GM18507 (cell line): ENCODE measurements at places on chromosomes 5 and 9.

- DNase-seq = no peak
Observed at GRCh38 chr5:50726475-50727148, 60.2 kb downstream of the PARP8 start.

- DNase-seq = no peak
Observed at GRCh38 chr9:109969011-109969410, 189.0 kb downstream of the PALM2AKAP2 start.

GRCh38 chr5:159567461-159567860 is 237.2 kb upstream of the IL12B start:
- no peak for DNase-seq

DNA sequence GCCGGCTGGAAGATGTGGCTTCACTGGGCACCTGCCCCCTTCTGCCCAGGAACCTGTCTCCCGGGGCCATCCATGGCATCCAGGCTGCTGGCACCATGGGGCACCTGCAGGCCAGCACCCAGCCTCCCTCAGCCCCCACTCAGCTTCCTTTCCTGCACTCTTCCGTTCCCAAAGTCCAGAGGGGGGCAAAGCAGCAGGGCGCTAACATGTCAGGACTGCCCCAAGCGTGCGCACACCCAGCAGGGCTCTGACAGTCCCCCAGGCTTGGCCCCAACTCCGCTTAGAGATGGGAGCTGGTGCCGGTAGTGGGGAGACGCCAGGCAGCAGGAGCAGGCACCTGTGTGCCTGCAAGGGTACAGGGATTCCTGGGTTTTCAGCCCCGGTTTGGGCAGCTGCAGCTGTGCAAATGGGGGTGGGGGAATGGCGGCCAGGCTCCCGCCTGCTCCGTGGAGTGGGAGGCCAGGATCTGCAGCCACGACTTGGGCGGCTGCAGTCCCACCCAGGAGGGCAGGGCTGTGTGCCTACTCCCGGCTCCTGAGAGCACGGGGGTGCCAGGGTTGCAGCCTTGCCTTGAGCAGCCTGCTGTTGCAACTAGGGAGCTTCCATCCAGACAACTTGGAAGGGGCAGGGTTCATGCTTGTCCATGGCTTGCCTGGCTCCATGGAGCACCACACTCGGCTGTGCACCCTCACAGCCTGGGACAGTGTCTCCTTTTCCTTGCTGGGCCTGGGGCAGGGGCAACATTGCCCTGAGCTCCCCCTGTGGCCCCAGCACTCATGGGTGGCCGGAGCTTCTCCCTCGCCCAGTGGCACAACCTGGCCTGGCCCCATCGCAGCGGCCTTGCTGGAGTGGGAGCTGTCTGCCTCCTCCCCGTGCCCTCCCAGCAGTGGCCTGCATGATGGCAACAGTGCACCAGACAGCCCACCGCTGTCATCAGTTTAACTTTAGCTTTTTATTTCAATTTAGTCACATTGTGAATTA is 561.1 kb downstream of the MTRR start:
- DNase-seq = no peak

DNA sequence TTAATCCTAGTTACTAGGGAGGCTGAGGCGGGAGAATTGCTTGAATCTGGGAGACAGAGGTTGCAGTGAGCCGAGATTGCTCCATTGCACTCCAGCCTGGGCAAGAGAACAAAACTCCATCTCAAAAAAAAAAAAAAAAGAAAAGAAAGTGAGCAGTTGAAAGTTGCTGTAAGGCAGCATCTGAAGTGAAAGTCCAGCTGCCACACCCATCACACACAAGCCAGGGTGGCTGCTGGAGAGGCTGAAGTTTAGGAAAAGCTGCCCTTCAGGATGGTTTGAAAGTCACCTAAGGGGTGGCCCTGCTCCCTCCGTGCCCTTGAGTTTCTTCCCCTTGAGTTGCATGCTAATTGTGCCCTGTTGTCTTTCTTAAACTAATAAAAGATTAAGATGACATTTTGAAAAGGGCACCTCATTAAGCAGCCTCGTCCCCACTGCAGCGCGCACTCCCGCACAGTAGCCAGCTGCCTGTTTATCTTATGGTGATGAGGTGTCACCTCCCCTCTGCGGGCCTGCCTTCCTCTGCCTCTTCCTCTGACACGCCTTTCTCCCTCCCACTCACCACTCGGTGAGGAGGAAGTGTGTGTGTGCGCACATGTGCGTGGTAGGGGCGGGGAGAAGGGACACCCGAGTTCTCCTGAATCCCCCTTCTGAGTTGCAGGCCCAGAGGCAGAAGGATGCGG is 104.2 kb upstream of the PANK3 start:
- no peak for DNase-seq

- DNase-seq = no peak
Observed at GRCh38 chr9:15293804-15294316, 13.2 kb downstream of the TTC39B start.

DNA sequence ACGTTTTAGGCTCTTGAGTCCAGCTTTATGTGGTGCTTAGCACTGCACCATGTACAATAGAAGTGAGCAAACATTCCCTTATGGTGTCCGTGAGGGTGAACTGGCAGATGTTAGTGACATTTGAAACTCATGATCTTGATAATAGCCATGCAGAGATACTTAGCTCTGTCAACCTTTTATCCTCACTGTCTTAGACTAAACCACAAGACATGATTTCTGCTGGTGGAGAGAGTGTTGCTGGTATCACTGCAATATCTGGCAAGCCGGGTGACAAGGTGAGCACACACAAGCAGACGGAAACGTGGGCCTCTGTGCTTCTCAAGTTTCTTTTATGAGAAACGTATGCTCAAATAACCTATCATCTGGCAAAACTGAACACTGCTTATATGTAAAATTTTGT is 68.4 kb downstream of the CAST start:
- DNase-seq = no peak

- DNase-seq = peak; percentile 18
Observed at GRCh38 chr5:5492087-5492933, 69.8 kb downstream of the ICE1 start.

DNA sequence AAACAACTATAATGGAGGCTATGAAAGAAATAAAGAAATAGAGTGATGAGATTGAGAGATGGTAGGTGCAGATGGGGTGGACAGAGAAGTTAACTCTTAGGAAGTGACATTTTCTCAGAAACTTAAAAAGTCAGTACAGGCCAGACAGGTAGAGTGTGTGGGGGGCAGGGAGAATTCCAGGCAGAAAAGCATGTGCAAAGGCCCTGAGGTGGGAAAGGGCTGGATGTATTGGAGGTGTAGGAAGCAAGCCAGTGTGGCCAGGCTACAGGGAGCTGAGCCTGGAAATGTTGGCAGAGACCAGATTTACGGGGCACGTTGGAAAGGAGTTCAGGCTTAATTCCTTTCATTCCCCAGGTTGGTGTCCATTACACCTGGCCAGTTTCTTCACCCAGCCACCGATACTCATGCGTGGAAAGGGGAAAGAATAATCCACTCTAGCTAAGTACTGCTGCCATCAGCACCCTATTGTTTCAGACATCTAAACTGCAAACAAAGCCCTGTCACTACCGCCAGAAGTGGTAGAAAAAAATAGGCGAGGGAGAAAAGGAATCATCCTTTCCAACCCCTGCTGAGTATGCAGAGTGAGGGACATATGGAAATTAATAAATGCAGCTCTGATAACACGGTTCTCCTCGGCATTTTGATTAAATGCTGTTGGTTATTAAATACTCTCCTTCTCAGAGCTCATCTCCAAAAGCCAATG is 116.8 kb upstream of the GPR151 start:
- DNase-seq = no peak

GRCh38 chr5:173051746-173052145 is 4.4 kb upstream of the CREBRF start:
- DNase-seq = no peak

GRCh38 chr9:87533271-87533670 is 35.6 kb downstream of the DAPK1 start:
- DNase-seq = no peak

- no peak for DNase-seq
Observed at GRCh38 chr9:126856326-126856877, 4.0 kb upstream of the ZBTB34 start.

- no peak for DNase-seq
Observed at GRCh38 chr5:16609412-16609811, 7.4 kb downstream of the RETREG1 start.

GRCh38 chr5:136205061-136205702 is 12.2 kb upstream of the SMIM32 start:
- no peak for DNase-seq

DNA sequence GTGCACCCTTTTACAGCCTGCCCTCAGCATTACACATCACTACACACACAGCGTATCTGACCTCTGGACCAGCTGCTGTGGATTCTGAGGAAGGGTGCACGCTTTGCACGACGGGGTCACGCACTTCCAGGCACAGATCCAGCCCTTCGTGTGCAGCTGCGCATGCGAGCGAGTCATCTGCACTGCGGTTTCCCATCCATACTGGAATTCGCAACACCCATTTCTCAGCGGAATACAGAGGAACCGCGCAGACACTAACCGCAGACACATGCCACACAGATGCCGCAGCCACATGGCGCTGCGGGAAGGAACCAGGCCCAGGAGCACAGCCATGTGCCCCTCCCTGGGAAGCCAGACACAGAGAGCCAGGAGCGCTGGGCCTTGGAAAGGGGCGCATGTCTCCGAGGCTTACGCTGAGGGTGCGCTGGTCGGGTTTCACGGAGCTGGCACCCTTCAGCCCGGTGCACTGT is 43.5 kb downstream of the PNPLA7 start:
- DNase-seq = no peak

DNA sequence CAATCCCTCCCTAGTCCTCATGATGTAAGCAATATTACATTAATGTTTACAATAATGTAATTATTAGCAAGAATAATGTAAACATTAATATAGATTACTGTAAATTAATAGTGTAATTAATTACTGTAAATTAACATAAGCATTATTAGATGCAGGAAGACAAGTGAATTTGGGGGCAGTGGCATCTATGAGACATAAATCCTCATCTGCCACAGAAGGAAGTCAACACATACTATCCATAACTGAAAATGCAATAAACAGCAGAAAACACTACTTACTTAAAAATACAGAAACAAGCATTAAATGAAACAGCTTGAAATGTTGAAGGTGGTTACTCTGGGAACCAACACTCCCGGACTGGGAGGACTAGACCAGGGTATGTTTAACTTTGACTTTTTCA is 685 bp upstream of the NIPSNAP3A start:
- DNase-seq = no peak

GRCh38 chr5:175709276-175709781 is 51.5 kb downstream of the HRH2 start:
- no peak for DNase-seq

DNA sequence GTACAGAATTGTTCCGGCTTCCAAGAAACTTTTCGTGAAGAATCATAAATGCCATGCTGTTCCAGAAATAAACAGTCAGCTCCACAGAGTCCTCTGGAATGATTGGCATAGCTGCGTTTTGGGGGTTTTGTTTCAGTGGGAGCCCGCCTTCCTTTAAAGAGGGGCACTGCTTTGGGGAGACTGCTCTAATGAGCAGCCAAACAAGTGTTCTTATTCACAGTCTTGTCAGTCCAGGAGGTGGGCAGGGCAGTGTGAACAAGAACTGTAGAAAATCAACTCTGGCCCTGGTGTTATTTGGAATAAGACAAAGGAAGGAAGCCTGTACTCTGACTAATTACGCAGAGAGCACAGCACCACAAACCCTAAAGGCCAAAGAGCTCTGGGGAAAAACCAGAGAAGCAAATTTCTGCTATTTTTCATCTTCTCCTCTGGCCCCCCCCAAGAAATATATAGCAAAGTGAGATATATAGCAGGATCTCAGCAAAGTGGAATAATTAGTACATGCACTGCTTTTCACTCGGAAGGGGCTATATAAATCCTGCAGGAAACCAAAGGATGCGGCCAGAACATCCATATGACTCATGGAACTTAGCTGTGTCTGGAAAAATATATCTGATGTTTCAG is 92.9 kb downstream of the GLDC start:
- no peak for DNase-seq

DNA sequence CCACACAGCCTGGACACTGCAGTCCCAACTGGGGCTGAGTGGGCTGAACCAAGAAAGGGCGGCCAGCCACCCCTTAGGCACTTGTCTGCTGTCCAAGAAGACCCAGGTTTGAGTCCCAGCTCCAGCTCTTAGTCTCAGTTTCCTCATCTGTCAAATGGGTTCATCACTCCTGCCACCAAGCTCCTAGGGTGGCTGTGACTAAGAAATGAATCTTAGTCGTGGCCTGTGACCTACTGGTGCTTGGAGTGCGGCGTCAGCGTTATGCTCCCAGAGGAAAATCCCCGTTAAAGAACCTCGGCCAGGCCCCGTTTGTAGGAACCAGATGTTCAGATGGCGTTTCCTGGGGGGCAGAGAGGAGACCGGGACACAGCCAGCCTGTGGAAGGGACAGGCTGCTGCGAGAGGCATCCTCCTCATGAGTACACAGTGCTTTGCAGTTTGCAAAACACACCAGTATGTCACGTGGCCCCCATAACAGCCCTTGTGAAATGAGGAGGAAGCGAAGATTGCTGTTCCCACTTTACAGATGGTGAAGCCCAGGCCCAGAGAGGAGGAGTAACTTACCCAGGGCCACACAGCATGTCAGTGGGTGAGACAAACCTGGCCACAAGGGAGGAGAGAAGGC is 3.3 kb downstream of the FIBCD1 start:
- no peak for DNase-seq

DNA sequence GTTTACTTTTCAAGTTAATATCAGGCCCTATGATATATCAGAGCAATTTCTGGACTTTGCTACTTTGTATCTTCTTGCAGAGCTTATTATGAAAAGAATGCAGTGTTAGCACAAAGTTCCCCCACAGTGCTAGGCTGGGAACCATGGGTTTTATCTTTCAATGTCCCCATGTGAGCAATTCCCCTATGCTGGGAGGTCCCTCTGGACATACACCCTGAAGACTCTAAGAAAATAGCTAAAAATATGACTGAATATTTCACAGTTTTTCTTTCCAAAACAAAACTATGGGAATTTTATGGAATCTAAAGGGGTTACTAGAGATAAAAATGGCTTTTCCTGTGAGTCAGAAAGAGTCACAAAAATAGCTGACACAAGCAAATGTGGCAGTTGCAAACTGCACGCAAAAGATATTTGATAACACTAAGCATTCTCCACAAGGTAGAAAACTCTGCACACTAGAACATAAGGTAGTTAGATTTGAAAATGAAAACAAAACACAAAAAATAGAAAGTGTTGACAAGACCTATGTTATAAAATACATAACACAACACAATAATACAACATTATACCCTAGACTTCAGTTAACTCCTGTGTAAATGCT is 487.5 kb upstream of the GRIN3A start:
- DNase-seq = no peak

- DNase-seq = no peak
Observed at GRCh38 chr9:137167747-137168572, 1.9 kb downstream of the LRRC26 start.
